ENCODE measurements at places on chromosomes 2 and 18. TPM values are rescaled to one million over a fixed set of nuclear protein-coding genes. Genes with fewer than 3 reads are reported as not detected.

GRCh38 chr2:195694553-195694952 lies 37.5 kb downstream of the SLC39A10 start:
- H3K27ac ChIP-seq = no peak overlapping the region
- H3K36me3 ChIP-seq = peaks cover 21% of the 10 kb centered on the region
- DNase-seq = peak; percentile 50
- H3K4me1 ChIP-seq = peaks cover 5% of the 10 kb centered on the region
- no peaks in the 10 kb centered on the region for H3K27me3 ChIP-seq

DNA sequence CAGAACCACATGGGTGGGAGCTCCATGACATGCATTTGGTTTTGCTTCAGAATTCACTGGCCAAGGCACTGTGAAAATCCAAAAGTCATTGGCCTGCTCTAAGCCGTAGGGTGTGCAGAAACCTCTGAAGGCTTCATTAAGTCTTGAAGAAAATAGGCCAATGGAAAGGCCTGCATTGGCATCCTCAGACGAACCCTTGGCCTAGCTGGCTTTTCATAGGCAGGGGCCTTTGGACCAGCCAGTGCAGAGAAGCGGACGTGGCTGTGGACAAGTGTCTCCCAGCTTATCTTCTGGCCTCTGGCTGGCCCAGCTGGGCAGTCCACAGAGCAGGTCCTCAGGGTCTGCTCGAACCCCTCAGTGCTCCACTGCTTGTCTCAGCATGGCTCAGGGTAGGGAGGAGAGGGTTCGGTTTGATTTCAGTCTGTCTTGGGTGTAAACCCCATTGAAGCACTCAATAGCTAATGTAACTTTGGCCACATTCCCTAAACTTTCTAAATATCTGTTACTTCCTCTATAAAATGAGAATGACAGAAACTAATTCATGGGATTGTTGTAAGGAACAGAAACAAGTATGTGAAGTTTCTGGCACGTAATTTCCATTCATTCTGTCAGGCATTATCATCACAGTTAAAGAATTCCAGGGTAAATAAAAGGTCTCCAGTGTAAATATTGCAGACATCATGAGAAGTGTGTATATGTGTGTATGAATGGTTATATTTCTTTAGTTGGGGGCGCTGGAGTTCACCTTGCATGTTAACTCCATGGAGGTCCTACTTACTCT lies 125.5 kb downstream of the TFCP2L1 start:
- no peaks in the 10 kb centered on the region for H3K27me3 ChIP-seq
- H3K4me3 ChIP-seq = no peak overlapping the region
- no peak overlapping the region for H3K27ac ChIP-seq
- peaks cover 12% of the 10 kb centered on the region for H3K36me3 ChIP-seq
- no peak for DNase-seq
- no peaks in the 10 kb centered on the region for H3K4me1 ChIP-seq

Gene KCNJ3
- not detected for total RNA-seq

Gene TMEM17
- 1.5 TPM for total RNA-seq

Gene GATA6
- not detected for total RNA-seq

Gene HOXD1
- total RNA-seq = not detected

DNA sequence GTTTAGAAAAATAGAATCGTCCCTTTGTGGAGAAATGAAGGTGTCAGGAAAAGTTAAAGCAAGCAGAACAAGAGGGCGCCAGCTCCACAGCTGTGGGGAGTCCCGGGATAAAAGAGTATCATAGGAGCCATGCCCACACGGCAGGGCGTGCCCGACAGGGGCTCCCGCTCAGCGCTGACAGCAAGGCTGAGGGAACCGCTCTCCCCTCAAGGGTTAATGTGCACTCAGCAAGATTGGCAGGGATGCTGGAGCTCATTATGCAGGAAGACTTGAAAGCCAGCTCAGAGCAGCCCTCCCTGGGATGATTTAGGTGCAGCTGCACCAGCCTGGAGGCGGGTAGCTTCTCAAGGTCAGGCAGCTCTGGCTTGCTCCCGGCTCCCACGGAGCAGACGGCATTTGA lies 500.2 kb downstream of the EIPR1 start:
- H3K27ac ChIP-seq = no peak overlapping the region
- no peak overlapping the region for H3K4me3 ChIP-seq
- no peaks in the 10 kb centered on the region for H3K27me3 ChIP-seq
- H3K36me3 ChIP-seq = peaks cover 11% of the 10 kb centered on the region
- H3K4me1 ChIP-seq = no peaks in the 10 kb centered on the region
- no peak for DNase-seq

DNA sequence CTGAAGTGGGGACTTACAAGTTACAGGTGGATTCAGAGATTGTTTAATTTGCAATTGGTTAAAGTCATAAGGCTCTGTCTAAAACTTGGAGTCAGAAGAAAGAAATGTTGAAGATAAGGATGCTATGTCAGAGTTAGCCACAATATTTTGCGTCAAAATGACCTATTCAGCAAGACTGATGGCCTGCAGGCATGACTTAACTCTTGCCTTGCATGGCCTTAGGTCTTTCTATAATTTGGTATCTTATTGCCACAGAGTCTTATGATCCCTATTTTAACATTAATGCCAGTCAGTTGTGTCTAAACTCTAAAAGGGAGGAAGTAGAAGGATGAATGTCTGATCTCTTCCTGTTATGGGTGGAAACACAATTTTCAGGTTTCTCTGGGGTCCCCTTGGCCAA lies 5.2 kb upstream of the COMMD1 start:
- H3K4me3 ChIP-seq = no peak overlapping the region
- DNase-seq = no peak
- H3K27me3 ChIP-seq = no peaks in the 10 kb centered on the region
- no peaks in the 10 kb centered on the region for H3K4me1 ChIP-seq
- no peaks in the 10 kb centered on the region for H3K36me3 ChIP-seq

- DNase-seq = no peak
- H3K4me1 ChIP-seq = no peaks in the 10 kb centered on the region
- no peaks in the 10 kb centered on the region for H3K27me3 ChIP-seq
- no peak overlapping the region for H3K4me3 ChIP-seq
- H3K27ac ChIP-seq = no peak overlapping the region
- H3K36me3 ChIP-seq = peaks cover 25% of the 10 kb centered on the region
Measured at GRCh38 chr2:169980643-169981042, 153.4 kb downstream of the UBR3 start.

GRCh38 chr2:230694241-230694640 lies 18.4 kb upstream of the CAB39 start:
- no peaks in the 10 kb centered on the region for H3K27me3 ChIP-seq
- no peaks in the 10 kb centered on the region for H3K36me3 ChIP-seq
- H3K4me3 ChIP-seq = no peak overlapping the region

Gene ST6GAL2
- total RNA-seq = 7.6 TPM

DNA sequence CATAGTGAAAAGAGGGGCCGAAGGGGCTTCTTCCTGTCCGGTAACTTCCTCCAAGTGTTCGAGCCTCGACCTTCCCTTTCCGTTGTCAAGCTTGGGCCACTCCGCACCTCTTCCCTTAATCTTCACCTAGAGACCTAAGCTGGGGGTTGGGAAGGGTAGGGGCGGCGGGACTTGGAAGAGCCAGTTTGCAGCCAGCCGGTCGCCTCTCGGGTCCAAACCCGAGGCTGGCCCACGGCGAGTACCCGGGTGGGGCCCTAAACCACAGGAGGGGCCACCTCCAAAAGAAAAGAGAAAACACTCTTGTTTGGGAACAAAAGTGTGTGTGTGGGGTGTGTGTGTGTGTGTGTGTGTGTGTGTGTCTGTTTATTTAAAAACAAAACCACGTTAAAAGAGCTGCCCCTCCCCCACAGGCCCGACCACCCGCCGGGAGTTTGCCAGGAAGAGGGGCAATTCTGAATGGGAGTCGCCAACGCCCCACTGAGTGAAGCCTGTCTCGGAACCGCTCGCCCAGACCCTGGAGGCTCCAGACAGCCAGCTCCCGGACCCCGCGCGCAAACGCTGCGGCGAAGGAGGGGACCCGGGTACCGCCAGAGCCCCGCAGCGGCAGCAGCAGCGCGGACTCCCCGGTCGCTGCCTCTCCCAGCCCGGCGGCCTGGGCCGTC lies 488 bp upstream of the RHOB start:
- no peak overlapping the region for H3K27ac ChIP-seq
- H3K4me3 ChIP-seq = peak overlapping the region; percentile 79
- H3K36me3 ChIP-seq = no peaks in the 10 kb centered on the region
- peaks cover 13% of the 10 kb centered on the region for H3K27me3 ChIP-seq
- H3K4me1 ChIP-seq = peaks cover 3% of the 10 kb centered on the region

DNA sequence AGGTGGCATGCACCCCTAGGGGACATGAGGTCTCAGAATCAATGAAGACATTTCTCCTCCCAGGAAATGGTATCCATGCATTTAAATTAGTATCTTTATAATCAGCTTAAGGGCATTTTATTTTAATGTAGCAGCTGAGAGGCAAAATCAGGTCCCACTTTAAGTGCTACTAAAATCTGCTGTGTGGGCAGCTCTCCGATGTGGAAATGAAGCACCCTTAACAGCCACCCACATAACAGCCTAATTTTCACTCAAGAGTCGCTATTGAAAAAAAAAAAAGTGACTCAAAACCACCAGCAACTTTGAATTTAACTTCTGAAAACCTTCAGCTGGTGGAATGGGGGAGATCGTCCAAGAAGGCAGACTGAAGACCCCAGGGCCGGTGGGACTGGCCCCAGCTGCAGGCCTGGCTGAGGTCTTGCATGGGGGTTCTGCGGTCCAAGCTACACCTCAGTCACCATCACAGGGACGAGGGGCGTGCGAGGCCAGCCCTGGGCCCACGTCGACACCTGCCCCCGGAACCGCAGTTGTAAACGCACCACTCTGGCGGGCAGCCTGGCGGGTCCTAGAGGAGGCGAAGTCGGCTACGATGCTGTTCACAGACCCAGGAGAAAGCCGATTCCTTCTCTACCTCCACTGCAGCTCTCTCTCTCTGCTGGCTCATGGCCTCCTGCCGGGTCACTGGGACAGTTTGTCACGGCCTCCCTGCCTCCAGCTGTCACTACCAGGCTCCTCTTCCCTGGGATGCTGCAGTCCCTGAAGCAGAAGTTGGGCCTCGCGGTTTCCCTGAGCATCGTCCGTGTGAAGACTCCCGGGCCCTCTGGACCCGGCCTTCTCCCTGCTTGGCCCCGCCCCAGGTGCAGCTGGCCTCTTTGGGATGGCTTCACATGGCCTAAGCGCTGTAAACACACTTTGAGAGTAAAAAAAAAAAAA lies 111.9 kb downstream of the KCNF1 start:
- H3K27me3 ChIP-seq = no peaks in the 10 kb centered on the region
- H3K27ac ChIP-seq = no peak overlapping the region
- H3K4me1 ChIP-seq = no peaks in the 10 kb centered on the region

Gene LYG2
- not detected for total RNA-seq

DNA sequence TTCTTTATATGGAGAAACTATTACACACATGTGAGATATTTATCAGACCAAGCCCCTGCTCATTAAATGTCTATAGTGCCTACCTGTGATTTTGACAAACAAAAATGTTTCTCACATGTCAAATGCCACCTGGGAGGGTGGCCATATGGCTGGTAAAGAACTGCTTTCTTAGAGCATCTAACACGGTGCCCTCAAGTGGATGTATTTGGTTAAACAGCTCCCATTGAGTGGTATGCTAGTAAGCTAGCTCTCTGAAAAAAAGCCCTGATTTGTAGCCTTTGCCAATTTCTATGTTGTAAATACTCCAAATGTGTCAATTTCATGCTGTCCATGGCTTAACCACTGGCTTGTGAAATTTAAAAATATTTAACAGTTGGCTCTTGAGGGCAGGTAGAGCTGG lies 94.6 kb downstream of the PMAIP1 start:
- no peak overlapping the region for H3K27ac ChIP-seq
- no peaks in the 10 kb centered on the region for H3K36me3 ChIP-seq
- DNase-seq = no peak
- H3K4me3 ChIP-seq = no peak overlapping the region

DNA sequence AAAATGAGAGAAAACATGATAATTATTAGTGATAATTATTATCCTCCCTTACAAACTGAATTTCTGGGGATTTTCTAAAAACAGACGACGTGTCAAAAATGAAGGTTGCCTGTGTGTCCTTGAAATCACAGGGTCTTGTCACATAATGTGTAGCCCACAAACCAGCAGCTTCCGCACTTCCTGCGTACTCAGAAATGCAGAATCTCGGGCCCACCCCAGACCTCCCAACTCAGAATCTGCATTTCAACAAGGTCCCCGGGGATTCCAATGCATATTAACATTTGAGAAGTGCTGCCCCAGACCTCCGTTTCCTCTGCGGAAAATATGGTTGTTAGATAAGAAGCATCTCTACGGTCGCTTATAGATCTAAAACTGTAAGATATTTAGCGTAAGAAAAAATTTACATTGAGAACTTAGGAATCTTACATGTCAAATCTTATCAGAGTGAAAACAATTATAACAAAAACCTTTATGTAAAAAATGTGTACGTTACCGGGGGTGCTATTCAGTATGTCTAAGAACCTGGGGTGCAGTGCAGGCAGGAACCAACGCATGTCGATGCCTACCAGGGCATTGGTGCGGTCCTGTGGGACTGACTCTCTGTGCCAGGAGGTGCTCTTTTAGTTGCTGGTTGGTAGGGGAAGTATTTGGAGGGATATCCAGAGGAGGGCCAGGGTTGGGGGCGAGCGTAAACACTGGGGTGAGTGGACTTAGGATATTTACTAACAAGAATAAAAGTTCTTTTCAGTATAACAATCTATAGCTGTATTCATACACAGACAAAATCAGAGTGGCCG lies 15.2 kb downstream of the CDKL4 start:
- peaks cover 4% of the 10 kb centered on the region for H3K4me1 ChIP-seq
- H3K4me3 ChIP-seq = peak overlapping the region; percentile 60
- H3K27me3 ChIP-seq = no peaks in the 10 kb centered on the region

Gene BCL11A
- total RNA-seq = 92.7 TPM

Gene ZNF892
- total RNA-seq = 13.3 TPM

GRCh38 chr18:54147439-54147838 lies 77.0 kb downstream of the MBD2 start:
- no peaks in the 10 kb centered on the region for H3K27me3 ChIP-seq
- H3K27ac ChIP-seq = no peak overlapping the region
- H3K4me3 ChIP-seq = no peak overlapping the region

Gene FKBP1B
- 59.7 TPM for total RNA-seq

Gene CELF4
- total RNA-seq = 1.5 TPM

Gene MYCN
- 100.0 TPM for total RNA-seq

- no peak overlapping the region for H3K27ac ChIP-seq
- H3K4me3 ChIP-seq = peak overlapping the region; percentile 28
- DNase-seq = no peak
- H3K36me3 ChIP-seq = no peaks in the 10 kb centered on the region
- no peaks in the 10 kb centered on the region for H3K4me1 ChIP-seq
- no peaks in the 10 kb centered on the region for H3K27me3 ChIP-seq
Measured at GRCh38 chr2:200587007-200587616, 1.3 kb downstream of the AOX1 start.

Gene KCNG3
- 16.5 TPM for total RNA-seq

- H3K4me3 ChIP-seq = no peak overlapping the region
- no peak for DNase-seq
- no peaks in the 10 kb centered on the region for H3K27me3 ChIP-seq
- H3K36me3 ChIP-seq = peaks cover 1% of the 10 kb centered on the region
- no peak overlapping the region for H3K27ac ChIP-seq
- peaks cover 23% of the 10 kb centered on the region for H3K4me1 ChIP-seq
Measured at GRCh38 chr2:221705185-221705877, 133.2 kb upstream of the EPHA4 start.
